Esophagus (tissue), 2 donors: ENCODE measurements at places on chromosomes 4 and X. TPM values are rescaled to one million over a fixed set of nuclear protein-coding genes. Genes with fewer than 3 reads are reported as not detected.

The ZNF157 gene
- 0.10 TPM for polyA plus RNA-seq

The HHIP gene
- polyA plus RNA-seq = not detected

The KIT gene
- 0.49 TPM for polyA plus RNA-seq

The C4orf51 gene
- polyA plus RNA-seq = not detected

The DCAF12L2 gene
- polyA plus RNA-seq = 0.16 TPM

The IL9R gene
- 0.37 TPM for polyA plus RNA-seq

The ZNF718 gene
- polyA plus RNA-seq = 0.98 TPM

The SEC24D gene
- polyA plus RNA-seq = 8.5 TPM

The HSFX3 gene
- polyA plus RNA-seq = not detected

The RASGEF1B gene
- 22.1 TPM for polyA plus RNA-seq

The ADRA2C gene
- polyA plus RNA-seq = 0.61 TPM

The CXorf49B gene
- not detected for polyA plus RNA-seq

The HMX1 gene
- polyA plus RNA-seq = not detected
